Spinal cord (tissue), 10 donors: ENCODE measurements at places on chromosomes 4 and X. TPM values are rescaled to one million over a fixed set of nuclear protein-coding genes. Genes with fewer than 3 reads are reported as not detected.

- DNase-seq: peak; percentile 85
These were observed 1282.3 kb upstream of the TENM3 start for GRCh38 chr4:180960743-180961401.

- DNase-seq: no peak
These were observed 164.4 kb downstream of the FBXO8 start for GRCh38 chr4:174119051-174119450.

GRCh38 chrX:123331859-123332258, 147.8 kb downstream of the GRIA3 start:
- no peak for DNase-seq

- no peak for DNase-seq
These were observed 22.6 kb downstream of the PLS3 start for GRCh38 chrX:115583496-115584004.

DNA sequence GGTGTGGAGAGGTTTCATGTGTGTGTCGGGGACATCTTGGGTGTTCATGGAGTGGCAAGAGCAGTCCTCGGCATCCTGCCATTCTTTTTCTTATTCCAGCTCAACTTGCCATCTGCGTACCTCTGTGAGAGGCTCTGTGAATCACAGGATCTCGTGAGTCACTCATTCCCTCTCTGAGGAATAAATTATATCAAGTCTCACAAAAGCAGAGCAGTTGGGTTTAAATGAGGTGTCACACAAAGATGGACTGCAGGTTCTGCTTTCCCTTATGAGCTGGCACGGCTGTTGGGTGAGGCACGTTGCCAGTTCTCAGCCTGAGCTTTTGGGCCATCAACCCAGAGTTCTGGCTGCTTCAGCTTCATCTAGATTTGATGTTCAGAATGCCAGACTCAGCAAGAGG, 6.8 kb upstream of the OCIAD2 start:
- no peak for DNase-seq

GRCh38 chr4:66640233-66640990, 904.9 kb downstream of the CENPC start:
- DNase-seq: no peak

DNA sequence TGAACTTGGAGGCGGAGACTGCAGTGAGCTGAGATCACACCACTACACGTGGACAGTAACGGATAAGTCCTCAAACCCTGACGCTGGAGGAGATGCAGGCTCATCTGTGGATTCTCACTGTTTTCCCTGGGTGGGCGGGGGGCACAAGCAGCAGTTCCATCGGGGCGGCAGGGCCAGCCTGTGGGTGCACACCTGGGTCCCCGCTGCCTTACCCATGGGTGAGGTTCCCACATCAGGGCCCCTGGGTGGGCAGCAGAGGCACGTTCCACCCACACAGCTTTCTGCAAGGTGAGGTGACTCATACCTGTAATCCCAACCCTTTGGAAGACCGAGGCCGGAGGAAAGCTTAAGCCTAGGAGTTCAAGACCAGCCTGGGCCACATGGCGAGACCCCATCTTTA, 56.6 kb upstream of the MXD4 start:
- DNase-seq: no peak

DNA sequence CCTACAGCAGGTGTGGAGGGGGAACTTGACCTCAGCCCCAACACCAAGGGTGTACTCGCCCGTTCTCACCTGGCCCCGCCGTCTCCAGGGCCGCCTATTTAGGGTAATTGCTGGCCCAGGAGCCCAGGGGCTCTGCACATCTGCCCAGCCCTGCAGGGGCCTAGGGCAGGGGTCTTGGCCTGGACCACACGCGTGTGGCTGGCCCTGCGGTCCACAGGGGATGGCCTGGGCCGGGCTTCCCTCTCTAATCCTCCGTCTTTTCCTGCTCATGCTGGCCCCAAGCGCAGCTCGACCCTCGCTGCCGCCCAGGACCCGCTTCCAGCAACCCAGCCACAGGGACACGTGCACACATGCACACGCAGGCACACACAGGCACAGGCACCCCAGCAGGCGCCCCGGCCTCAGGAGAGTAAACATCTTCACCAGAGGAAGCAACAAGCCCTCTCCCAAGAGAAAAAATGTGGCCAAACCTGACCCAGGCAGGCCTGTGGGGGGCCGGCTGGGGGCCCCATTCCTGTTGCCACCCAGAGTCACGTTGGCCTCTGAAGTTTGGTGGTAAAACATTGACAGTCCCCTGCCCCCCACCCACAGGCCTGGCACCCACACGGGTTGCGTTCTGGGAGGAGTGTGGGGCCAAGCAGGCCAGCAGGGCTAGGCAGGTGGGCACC, 24.6 kb upstream of the FGFR3 start:
- no peak for DNase-seq

GRCh38 chr4:1072830-1073446, 40.4 kb downstream of the RNF212 start:
- no peak for DNase-seq

GRCh38 chrX:45447995-45448394, 247.3 kb upstream of the DIPK2B start:
- DNase-seq: no peak

- DNase-seq: no peak
These were observed 33.1 kb upstream of the GK start for GRCh38 chrX:30620125-30620524.

GRCh38 chr4:508675-509638, 9.9 kb downstream of the PIGG start:
- no peak for DNase-seq

DNA sequence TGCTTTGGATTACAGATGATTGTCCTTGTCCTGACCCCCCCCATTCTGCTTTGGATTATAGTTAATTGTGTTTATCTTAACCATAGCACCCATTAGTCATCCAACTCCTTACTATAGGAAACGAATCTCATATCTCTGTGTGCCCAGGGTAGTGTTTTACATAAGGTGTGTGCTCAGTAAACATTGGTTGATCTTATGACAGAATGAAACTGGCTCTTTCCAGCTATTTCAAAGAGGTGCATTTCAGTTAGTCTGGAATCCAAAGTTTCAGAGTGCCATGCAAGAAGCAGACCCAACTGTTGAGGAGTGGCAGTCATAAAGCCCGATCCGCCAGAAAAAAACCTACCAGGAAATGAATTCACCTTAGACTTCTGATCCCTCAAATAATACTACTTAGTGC, 14.7 kb downstream of the TRIM2 start:
- DNase-seq: no peak

ADH1C gene
- total RNA-seq: 2.5 TPM

MAOA gene
- 34.0 TPM for total RNA-seq
